Stimulated activated CD4-positive, alpha-beta T cell treated with anti-CD3 and anti-CD28 coated beads, Interleukin-12 subunit alpha, Interleukin-12 subunit beta, amount 100 ng/mL, for 24 hours (primary cell): ENCODE measurements at places on chromosomes 3 and 15.

DNA sequence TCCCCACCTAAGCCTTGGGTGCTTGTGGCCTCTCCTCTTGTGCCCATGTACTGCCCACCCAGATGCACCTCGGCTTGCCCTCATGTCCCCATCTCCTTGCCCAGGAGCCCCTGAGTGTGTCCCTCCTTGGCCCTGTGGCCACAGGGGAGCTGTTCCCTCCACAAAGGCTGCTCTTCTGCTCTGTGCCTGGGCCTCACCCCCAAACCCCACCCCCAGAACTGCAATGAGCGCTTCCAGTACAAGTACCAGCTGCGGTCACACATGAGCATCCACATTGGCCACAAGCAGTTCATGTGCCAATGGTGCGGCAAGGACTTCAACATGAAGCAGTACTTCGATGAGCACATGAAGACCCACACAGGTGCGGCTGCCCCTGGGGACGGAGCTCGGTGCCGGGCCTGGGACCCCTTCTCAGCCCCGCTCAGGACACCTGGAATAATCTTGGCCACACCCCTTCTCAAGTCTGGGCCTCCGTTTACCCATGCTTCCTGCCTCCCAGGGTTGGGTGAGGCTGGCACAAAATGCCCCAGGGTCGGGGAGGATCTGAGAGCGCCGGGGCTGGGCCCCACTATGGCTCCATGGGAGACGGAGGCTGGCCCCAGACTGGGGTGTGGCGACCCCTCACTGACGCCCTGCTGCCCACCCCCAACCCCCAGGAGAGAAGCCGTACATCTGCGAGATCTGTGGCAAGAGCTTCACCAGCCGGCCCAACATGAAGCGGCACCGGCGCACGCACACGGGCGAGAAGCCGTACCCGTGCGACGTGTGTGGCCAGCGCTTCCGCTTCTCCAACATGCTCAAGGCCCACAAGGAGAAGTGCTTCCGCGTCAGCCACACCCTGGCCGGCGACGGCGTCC lies 10.3 kb downstream of the ZBTB47 start:
- no peak for DNase-seq

DNA sequence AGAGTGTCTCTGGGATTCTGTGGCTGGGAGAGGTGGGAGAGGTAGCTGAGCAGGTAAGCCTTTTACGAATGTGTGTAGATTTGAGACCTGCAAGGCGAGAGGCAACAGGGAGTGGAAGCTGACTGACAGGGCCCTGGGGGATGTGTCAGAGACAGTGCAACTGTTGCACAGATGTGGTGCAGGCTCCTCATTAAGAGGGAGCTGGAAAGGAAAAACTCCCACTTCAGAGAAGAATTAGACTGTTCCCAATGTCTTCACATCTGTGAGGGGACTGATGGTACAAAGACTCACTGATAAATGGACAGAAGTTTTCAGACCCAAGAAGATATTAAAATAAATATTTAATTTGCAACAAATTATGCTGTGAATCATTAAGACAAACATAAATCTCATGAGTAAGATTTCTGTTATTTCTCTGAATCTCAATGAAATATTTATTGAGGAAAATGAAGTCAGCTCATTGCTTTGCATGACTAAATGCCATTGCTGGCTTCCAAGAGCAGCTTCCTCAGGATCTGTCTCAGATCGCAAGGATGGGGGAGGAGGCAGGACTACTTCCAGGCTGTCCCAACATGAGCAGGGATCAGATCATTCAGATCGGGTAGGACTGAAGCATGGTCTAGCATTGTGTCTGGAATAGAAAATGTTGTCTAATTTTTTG lies 127.3 kb upstream of the ROPN1 start:
- DNase-seq: no peak

GRCh38 chr3:146739203-146739671 lies 134.1 kb upstream of the PLSCR5 start:
- no peak for DNase-seq

DNA sequence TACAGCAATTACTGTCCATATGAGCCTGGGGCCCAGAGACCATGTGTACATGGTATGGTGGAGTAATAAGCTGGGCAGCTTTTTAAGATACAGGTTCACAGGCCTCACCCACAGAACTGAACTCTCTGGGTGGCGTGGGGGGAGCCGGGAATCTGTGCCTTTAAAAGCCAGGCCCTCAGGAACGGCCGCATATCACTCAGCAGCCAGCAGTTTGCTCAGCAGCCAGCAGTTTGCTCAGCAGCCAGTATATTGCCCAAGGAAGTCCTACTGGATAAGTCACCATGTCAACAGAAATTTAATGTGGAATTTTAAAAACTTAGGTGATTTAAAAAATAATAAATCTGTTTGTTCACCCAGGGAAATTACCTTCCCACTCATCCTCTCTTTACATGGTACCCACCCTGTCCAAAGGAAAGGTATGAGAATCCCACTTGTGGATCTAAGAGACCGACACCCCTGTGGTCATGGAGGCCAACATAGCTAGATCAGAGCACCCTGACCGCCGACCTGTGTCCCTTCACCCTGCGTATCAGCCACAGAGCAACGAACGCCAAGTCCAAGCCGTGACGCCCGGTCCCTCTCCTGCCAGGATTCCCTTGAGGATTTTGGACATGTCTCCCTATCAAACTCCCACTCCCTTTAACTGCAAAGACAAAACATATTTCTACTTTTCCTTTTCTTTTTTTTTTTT lies 95.7 kb upstream of the CHRM5 start:
- DNase-seq: no peak
